Osteoblast (primary cell): ENCODE measurements at places on chromosomes 6 and 20.

DNA sequence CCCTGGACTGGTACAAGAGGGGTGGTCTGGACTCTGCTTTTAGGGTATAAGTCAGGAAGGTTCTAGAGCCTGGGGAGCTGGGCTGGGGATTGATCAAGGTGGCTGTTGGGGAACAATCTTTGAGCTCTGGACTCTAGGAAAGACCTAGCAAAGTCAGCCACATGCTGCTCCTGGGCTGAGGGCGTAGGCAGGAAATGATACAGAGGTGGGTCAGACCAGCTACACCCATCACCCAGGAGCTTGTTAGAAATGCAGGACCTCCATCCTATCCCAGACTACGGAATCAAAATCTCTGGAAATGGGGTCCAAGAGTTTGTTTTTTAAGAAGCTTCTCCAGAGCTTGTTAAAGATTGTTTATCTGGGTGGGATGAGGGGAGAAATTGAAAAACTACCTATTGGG is 9.4 kb downstream of the ADTRP start:
- DNase-seq = no peak

GRCh38 chr6:141401168-141401567 is 731.6 kb upstream of the GJE1 start:
- DNase-seq = no peak

GRCh38 chr6:92150553-92150952 is 1268.8 kb downstream of the EPHA7 start:
- no peak for DNase-seq

GRCh38 chr20:20393207-20394120 is 25.6 kb downstream of the INSM1 start:
- DNase-seq = peak; percentile 85

GRCh38 chr6:168537540-168537884 is 96.5 kb downstream of the SMOC2 start:
- DNase-seq = no peak

DNA sequence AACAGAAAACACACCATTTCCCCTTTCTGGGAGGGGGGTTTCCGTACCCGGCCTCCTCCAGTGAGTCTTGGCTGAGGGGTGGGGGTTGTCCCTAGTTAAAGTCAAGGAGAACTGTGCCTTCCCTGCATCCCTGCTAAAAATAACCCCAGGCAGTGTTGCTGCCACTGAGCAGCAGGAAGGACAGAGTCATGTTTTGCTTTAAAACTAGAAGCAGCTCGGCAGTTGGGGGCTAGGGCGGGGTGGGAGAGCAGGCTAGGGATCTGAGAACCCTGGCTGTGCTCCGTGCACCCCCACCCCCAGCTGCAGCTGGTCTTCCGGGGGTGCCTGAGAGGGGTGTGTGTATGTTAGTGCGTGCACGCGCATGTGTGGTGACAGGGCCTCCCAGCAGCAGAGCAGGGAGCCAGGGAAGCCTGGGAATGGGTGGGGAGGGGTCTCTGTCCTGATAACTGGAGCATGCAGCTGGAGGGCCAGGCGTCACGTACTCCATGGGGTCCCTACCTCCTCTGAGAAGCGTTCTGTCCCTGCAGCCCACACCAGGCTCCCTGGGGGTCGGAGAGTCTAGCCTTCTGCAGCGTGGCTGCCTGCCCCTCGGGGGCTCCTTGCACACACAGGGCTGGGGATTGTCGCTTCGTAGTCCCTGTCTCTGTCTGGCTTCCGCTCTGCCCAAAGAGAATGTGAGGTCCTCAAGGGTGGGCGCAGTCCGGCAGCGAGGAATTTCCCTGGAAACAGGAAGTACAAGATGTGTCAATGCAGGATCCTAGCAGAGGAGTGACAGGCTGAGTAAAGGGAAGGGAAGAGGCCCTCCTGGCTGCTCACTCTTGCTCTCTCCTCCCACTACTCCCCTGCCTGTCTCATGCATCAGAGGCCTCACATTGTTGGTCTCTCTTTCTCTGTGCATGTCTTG is 16.8 kb upstream of the ARMC12 start:
- DNase-seq = peak; percentile 77

- DNase-seq = no peak
Measured at GRCh38 chr6:156351346-156351966, 425.7 kb upstream of the ARID1B start.

DNA sequence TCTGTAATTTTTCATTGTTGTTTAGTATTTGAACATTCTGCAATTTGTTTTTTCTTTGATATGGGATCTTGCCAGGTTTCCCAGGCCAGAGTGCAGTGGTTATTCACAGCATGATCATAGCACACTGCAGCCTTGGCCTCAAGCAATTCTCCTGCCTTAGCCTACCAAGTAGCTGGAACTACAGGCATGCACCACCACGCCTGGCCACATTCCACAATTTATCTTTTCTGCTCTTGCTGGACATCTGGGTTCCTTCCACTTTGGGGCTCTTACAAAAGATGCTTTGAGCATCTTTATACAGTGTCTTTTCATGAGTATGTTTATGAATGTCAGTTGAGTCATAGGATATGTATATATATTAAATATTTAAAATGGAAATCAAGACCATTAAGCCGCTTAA is 42.0 kb downstream of the PGM3 start:
- DNase-seq = no peak

GRCh38 chr6:1739220-1739619 is 129.5 kb downstream of the FOXC1 start:
- no peak for DNase-seq

DNA sequence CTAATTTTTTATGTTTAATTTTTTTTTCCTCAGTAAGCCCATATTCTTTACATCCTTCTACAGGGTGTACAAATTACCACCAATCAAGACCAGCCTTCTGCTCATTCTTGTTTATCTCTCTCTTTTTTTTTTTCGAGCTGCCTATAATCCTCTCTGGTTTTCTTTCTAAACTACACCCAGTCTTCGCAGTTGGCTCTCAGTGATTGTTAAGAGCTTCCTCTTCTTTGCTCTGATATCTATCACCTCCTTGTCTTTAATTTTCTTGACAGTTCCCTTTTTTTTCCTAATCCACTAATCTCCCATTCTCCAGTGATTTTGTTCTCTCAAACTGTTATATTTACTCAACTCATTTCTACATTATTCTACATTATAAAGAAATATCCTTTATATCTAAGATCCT is 38.5 kb upstream of the PTPRK start:
- no peak for DNase-seq

DNA sequence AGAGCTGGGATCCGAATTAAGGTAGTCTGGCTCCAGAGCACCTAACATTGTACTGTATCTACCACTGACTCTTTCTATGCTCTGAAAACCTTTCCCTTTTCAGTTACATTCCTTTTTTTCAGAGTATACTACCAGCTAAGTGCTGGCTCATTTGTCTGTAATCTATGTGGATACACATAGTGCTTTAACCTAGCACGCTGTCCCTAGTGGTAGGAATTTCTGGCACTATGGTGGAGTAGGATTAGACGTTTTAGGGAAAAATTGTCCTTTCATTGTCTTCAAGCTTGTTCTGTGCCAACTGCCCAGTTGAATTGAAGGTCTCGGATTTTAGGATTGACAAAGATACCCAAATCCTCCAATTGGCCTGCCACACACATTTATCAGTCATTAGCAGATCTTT is 259.1 kb upstream of the FERMT1 start:
- no peak for DNase-seq

DNA sequence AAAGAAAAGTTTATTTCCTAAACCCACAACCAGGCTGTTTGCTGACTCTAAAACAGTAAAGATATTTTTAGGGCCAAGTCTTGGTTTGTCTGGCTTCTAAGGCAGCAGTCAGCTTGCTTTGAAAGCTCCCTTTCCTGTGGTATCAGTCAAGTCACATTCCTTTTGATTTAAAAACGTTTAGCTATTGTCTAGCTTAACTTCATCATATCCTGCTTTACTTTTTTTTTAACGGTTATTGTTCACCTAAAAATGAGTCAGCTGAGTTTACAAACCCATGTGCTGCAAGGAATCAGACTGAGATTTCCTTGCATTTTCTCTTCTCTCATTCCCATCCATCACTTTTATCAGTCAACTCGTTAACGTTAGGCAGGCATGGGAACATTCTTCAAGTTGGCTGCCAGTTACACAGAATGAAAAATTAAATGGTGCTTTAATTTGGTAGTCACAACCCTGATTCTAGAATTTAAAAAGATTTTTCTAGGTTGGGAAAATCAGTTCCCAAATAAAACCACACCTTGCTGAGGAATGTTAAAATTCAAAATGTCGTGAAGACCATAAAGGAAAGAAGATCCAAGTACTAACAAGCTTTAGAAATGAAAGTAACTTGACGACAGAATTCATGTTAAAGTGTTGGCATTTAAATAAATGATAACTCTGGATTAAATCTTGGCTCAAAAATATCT is 45.9 kb downstream of the ELOVL5 start:
- DNase-seq = peak; percentile 93

DNA sequence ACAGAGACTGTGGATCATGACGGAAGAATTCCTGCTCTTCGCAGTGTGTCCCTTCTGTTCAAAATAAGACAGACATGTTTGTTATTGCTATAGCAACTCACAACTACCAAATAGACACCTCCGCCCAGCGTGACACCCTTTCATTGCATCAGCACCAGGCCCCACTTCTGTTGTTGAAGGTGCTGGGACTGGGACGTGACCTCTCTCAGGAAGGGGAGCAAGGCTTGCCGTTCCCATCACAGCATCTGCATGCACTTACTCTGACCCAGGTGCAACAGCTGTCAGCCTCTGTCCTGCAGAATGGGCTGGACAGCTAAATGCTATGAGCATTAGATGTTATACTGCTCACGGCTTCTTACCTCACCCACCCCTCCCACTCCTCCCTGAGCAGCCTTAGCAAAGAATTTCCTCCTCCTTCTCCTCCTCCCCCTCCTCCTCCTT is 94.1 kb downstream of the DACT2 start:
- DNase-seq = no peak

- DNase-seq = no peak
Measured at GRCh38 chr6:159886270-159886669, 4.5 kb upstream of the MAS1 start.

GRCh38 chr20:25699914-25700313 is 3.3 kb upstream of the ZNF337 start:
- DNase-seq = no peak

DNA sequence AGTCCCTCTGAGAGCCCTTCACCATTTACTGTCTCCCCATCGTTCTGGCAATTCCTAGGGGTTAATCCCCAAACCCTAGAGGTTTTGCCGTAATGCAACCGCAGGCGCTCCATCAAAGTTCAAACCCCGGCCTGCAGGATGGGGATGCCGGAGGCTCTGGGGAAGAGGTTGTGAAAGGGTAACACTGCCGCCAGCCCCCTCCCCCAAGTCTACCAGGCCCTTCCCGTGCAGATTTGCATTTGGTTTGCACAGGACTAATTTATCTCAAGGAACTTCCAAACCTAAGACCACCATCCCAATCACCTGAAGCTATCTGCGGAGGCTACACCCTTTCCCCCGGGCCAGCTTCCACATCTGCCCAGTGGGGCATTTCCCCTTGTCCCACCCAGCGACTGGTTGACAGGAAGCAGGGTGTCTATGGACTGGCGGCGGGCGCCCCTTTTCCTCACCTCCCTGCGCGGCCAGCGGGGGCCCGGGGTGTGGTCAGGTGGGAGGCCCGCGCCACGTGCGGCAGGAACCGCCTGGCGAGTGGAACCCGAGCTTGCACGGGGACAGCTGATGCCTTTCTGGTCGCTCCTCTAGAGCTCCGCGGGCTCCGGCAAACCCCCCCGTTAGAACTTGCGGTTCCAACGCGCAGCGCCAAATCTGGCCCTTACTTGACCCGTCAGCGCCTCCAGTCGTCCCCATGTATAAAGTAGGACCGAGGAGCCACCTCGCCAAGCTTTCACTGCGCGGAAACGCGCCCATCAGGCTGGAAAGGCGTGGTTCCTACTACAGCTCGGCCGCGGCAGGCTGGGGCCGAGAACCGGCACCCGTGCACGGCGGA is 9.4 kb upstream of the SLC4A11 start:
- peak; percentile 80 for DNase-seq

DNA sequence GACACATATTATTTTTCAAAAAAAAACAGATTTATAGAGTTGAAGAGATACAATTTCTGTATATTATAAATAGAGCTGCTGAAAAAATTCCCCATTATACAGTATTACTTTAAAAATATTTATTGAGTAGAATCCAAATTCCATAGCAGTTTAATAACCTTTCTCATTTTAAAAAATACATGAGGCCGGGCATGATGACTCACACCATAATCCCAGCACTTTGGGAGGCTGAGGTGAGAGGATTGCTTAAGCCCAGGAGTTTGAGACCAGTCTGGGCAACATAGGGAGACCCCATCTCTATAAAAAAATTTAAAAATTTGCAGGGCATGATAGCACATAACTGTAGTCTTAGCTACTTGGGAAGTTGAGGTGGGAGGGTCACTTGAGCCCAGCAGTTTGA is 13.0 kb downstream of the ATRN start:
- no peak for DNase-seq

DNA sequence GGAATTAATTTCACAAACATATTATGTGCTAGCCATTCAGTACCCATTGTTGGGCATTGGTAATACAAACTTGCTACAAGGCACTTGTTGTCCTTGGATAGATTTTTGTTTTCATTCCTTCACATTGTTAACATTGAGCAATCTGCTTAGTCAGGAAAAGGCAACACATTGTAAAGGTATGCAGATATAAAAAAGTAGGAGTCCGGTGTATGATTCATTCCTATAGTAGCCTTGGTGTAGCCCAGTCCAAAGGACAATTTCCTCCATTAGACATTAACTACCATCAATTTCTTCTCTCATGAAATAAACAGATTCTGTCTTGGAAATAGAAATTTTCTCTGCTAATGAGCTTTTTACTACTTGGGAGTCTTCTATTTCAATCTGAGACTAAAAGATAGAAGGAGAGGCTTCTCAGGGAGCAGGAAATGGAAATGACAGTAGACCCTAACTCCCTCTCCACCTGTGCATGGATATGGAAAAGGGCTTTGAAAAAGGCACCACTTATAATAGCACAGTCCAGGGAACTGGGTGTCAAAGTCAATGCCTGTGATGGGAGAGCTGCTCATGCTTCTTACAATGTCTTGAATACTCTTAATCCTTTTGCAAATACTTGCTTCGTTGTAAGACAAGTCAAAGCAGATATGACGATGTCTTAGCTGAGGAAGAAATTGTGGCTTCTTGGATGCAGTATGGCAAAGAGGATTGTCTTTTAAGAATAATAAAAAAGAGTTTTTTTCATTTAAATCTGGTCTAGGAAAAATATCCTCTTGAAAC is 369.4 kb upstream of the CITED2 start:
- DNase-seq = peak; percentile 59

- DNase-seq = no peak
Measured at GRCh38 chr6:63609231-63609630, 26.4 kb upstream of the PHF3 start.
